ENCODE measurements at places on chromosomes 1 and 21. TPM values are rescaled to one million over a fixed set of nuclear protein-coding genes. Genes with fewer than 3 reads are reported as not detected.

DNA sequence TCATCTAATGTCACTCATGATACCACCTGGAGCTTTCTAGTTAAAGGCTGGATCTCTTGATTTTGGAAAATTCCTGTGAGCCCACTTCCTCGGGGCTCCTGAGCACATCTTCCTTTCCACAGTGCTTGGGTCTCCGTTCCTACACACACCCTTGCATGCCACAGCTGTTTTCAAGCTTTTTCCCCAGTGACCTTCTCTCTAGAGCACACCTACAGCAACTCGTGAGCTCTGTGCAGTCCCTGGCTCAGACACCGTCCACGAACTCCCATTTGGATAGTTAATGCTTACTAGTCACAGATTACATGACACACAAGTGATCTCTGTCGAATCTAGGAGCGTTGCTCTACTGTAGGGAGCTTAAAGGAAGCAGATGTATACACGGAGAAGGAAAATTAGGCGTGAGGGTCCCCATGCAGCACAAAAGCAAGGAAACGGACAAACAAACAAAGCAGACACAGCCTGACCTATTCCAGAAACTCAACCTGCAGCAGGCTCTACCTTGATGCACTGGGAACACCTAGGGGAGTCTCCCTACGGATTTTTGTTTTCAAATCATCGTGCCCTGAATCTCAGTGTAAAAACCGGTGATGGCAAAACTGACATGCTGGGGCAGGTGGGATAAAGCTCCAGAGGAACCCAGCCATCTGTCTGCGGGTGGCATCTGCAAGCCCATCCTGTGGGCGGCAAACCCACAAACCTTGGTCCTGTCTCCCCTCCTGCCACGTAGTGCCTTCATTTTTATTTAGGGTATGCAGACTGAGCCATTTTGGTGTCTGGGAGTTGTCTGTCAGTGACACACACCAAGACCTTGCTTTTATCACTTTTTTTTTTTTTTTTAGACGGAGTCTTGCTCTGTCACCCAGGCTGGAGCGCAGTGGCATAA is 177.8 kb downstream of the RUNX1 start:
- no peak for DNase-seq

DNA sequence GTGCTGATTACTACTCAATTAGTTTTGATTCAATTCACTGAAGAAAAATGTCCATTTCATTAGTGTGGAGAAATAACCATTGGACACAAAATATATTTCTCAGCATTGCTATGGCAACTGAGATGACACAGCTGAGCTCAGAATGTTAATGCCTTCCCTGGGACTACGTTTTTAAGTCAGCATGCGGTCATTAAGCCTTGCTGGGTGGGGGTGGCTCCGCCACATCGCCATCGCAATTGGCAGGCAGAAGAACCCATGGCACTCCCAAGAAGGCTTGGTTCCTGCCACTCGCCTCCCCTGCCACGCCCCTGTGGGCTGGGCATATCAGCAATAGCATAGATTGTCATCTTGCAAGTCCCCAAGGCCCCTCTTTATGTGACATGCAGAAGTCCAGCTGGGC is 256.7 kb upstream of the CAMK1G start:
- DNase-seq, result no peak

GRCh38 chr21:42997053-42997452 is 22.7 kb downstream of the PKNOX1 start:
- DNase-seq, result no peak

- DNase-seq, result no peak
These were observed 55.6 kb upstream of the MYOCOS start for GRCh38 chr1:171566467-171566866.

DNA sequence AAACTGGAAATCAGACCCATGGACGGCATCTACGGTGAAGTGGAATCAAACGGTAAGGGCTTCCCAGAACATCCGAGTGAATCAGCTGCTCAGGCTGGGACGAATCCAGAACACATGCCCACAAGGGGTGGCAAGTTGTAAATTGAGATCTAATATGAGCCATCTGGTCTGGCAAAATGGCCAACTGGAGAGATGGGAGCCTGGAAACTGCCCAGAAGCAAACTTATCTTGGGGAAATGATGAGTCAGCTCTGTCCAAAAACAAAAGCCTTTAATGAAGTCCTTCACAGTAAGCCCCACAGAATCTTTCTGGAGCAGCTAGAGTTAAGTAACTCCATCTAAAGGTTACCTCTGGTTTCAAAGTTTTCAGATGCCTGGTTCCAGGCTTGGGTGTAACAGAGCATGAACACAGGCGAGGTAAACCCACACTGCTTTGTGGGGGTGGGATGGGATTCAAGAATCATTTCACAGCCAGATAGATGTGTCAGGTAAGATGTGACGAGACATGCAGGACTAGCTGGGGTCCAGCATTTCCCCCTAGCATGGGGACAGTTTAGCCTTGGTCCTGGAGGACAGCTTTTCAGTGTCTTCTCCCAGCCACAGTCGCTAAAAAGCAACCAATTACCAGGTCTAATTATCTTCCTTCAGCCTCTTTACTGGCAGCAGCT is 10.5 kb upstream of the SRP9 start:
- peak; percentile 24 for DNase-seq

GRCh38 chr1:30976143-30976542 is 67.6 kb upstream of the SDC3 start:
- DNase-seq, result peak; percentile 27

- DNase-seq, result no peak
These were observed 13.0 kb upstream of the CLDN19 start for GRCh38 chr1:42753070-42753469.

DNA sequence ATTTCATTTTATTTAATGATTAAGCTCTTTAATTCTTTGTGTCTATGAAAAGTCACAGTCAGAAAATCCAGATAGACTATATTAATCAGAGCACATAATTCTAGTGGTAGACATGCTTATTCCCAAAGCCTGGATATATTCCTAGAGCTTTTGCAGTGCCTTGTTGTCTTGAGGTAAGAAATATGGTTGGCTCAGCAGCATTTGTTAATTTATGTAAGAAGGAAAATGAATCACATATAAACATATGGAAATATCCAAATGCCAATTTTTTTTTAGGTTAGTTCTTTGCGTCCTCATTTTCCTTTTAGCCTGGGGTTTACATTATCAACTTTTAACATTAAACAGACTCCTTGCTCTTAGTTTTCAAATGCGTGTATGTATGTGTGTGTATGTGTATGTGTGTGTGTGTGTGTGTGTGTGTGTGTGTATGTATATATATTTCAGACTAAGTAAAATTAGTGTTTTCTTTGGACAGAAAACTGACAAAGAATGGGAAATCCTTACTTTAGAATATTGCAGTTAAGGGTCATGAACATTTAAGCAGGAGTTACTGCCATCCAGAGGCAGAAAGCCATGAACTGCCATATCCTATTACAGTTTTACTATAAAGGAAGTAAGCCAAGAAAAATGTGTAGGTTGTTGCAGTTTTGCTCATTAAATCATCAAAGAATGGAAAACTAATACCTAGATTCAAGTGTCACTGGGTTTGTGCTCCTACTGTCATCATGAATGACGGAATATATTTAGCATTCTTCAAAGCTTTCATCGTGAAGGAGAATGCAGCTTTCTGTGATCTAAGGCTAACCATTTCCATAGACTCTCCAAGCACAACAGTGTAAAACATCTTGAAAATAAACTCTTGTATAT is 477.1 kb upstream of the NR5A2 start:
- DNase-seq, result no peak

DNA sequence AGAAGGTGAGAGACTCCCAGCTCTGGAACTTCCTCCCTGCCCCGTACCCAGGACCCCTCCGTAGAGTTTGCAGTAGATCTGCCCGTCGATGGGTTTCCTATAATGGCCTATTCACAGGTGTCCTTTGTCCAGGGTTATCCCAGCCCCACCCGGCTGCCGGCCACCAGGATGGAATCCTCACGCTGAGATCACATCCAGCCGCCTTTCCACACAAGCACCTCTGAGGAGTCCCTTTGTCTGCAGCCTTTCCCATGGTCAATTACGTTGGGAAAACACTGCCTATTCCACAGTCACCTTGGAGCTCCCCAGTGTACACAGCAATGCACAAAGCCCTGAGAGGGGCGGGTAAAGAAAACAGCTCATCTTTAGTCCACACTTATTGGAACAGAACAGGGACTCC is 190.0 kb upstream of the EDN2 start:
- no peak for DNase-seq

GRCh38 chr1:7721940-7722669 is 49.0 kb upstream of the VAMP3 start:
- DNase-seq, result no peak

DNA sequence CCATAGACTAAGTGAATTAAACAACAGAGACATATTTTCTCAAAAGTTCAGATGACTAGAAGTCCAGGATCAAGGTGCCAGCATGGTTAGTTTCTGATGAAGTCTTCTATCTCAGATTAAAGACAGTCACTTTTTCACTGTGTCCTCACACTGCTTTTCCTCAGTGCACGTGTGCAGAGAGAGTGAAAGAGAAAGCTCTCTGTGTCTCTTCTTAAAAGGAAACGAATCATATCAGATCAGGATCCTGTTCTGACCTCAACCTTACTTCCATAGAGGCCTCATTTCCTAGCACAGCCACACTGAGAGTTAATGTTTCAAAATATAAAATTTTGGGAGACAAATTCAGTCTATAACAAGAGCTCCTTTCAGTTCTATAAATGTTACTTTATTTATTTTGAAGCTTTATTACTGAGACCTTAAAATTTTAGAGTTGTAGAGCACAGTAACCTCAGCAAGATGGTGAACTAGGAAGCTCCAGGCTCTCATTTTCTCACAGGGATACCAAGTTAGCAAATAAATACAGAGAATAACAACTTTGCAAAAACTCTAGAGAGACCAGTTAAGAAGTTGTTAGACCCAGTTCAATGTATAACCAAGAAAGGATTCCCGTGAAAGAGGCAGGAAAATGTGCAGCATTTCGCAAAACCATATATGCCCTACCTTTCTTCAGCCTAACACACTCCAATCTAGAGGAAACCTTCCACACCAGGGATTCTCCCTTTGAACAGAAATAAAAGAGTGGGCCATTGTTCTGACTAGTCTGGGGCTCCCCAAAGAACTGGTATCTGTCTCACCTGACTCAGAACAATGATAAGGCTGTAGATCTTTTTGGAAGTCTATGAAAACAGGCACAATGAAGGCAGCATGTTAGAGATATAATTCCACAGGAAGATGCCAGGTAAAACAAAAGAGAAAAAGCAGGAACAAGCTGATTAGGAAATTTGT is 372.2 kb downstream of the MRPL39 start:
- no peak for DNase-seq

GRCh38 chr1:46303872-46304326 is 401 bp downstream of the UQCRH start:
- DNase-seq, result no peak

DNA sequence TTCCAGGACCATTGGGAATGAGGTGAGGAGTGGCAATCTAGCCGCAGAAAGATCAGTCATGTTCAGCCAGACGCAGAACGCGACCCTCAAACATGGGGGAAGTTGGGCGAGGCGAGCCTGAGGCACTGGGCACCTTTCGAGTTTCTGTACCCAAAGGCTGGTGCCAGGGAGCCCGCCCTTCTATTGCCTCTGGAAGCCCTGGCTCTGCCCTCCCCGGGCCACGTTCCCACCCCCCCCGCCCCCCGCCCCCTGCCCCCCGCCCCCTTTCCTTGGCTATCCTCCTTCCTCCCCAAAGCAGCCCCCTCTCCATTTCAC is 2.2 kb upstream of the ZBTB7B start:
- no peak for DNase-seq

GRCh38 chr21:38905328-38905727 is 99.6 kb downstream of the ETS2 start:
- DNase-seq, result no peak

DNA sequence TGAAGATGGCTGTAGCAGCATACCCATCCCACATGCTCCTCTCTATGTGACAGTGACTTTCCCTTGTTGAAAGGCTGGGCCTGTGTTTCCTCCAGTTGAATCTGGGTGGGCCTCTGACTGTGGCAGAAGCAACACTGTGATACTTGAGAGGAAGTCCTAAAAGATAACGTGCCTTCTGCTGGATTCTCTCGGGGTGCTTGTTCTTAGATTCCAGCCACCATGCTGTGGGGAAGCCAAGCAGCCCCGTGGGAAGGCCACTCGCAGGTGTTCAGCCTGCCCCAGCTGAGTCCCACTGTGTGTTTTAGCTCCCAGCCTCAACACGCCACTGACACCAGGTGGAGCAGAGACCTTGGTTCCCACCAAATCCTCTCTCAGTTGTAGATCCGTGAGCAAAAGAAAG is 31.5 kb downstream of the TRAPPC10 start:
- peak; percentile 10 for DNase-seq

DNA sequence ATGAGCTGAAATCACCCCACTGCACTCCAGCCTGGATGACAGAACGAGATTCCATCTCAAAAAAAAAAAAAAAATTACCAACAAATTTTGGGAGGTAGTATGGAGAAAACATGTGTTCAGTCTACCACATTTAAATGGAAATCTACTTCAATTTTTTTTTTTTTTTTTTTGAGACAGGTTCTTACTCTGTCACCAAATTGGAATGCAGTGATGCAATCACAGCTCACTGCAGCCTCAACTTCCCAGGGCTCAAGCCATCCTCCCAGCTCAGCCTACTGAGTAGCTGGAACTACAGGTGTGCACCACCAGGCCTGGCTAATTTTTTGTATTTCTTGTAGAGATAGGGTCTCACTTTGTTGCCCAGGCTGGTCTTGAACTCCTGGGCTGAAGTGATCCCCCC is 82.1 kb downstream of the GFI1 start:
- DNase-seq, result no peak

DNA sequence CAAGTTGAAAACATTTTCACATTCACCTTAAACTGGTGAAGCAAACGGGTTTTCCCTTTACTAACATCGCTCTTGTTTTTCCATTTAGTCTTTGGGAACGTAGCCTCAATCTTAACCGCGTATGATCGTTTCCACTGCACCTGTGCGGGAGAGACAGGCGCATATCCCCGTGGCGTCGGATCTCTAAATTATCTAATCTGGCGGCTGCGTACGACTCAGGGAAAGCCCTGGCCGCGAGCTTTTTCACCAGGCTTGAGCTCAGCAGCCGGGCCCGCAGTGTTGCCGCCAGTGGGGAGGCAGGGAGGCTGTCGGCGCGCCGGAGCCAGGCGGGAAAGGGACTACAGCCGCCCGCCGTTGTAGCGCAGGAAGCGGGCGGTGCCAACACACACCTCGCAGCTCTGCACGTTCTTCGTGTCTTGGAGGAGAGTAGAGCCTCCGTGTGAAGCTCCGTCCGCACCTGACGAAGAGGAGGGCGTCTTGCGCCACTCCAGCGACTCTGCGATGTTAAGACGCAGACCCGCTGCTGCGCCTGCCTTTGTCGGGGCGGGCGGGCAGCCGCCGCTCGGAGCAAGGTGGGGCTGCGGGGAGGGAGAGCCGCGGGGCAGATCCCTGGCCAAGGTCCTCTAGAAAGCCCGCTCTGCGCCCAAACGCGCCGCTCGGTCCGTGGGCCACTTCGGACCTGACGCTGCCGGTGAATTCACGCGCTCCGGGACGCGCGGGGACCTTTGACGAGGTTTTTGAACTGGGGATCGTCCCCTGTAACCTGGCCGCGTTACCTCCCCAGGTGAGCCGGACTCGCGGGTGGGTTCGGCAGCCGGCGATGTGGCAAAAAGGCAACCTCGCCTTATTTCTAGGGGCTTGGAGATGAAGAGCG is 18.5 kb upstream of the TBX15 start:
- no peak for DNase-seq

C8A gene
- total RNA-seq, result not detected

COA7 gene
- total RNA-seq, result 26.1 TPM

PKLR gene
- total RNA-seq, result 0.51 TPM

TMPRSS2 gene
- total RNA-seq, result not detected

AMPD1 gene
- not detected for total RNA-seq

YTHDF2 gene
- 82.6 TPM for total RNA-seq

Data from OCI-LY7 (cell line).